Stimulated activated CD4-positive, alpha-beta T cell treated with anti-CD3 and anti-CD28 coated beads, Interleukin-1b, Interleukin-23, amount 100 ng/mL, for 1 hour (primary cell): ENCODE measurements at places on chromosomes 13 and 19.

DNA sequence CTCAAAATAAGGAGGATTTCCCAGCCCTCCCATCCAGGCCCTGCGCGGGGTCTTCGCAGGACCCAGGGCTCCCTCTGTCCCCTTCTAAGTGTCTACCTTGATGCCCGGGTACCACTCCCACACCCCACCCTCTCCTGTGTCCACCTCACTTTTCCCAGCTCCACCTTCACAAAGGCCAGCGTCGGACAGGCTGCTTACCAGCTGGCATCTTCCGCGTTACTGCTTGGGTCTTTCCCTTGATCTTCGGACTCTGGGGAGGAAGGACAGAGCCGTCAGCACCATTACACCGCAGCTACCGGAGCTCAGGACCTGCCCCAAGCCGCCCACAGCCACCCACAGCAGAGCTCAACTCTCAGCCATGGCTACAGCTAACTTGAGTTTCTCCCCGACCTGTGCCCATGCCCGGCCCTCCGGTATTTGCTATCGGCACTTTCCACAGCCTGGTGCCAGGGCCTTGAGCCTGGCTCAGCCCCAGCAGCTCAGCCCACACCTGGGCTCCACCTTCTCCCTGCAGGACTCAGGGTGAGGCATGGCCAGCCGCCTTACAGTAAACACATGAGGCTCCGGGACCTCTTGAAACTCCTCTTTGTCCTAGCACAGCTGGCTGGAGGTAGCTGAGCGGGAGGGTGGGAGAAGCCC lies 3.8 kb downstream of the C13orf46 start:
- no peak for DNase-seq

GRCh38 chr13:83557845-83558244 lies 324.4 kb downstream of the SLITRK1 start:
- DNase-seq, result no peak

GRCh38 chr13:82480415-82480814 lies 1401.9 kb downstream of the SLITRK1 start:
- DNase-seq, result no peak

- no peak for DNase-seq
Measured at GRCh38 chr13:36673838-36674326, at the start of gene SERTM1. Gene SERTM1 (plus strand): TSS chr13:36674020. CDS start chr13:36695079, 21,059 bp downstream.

DNA sequence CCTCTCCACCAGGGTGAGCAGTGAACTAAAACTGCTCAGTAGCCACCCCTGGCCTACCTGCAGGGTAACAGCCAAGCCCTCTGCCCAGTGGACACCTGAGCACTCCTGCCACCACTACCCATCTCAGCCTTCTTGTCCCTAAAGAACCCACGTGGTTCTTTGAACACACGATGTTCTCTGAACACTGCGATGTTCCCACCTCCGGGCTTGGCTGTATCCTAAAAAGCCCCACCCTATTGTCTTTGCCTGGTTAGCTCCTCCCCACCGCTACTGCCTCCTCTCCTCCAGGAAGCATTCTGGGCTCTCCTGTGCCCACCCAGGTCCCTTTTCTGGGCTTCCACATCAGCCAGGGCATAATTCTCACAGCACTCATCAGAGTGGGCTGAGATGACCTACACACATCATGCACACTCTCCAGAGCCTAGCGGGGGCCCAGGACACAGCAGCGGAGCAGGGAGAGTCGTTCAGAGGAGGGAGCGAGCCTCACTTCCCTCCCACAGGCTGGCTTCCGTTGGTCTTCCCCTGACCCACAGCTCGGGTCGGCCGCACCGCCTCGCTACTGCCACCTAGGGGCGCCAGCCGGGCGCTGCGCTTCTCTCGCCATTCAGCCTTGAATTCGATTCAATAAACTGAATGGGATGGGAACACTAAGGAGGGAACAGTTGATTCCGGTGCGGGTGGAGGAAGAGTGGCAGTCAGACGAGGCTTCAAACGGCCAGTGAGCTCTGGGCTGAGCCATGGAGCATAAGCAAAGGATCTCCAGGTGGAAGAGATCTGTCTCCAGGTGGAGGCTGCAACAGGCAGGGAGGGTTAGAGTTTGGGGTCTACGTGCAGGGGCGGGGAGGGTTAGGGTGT lies 3.2 kb downstream of the ELAVL1 start:
- peak; percentile 29 for DNase-seq
